Hindlimb muscle (tissue), 1 donor: ENCODE measurements at places on chromosomes 2 and 18. TPM values are rescaled to one million over a fixed set of nuclear protein-coding genes. Genes with fewer than 3 reads are reported as not detected.

DNA sequence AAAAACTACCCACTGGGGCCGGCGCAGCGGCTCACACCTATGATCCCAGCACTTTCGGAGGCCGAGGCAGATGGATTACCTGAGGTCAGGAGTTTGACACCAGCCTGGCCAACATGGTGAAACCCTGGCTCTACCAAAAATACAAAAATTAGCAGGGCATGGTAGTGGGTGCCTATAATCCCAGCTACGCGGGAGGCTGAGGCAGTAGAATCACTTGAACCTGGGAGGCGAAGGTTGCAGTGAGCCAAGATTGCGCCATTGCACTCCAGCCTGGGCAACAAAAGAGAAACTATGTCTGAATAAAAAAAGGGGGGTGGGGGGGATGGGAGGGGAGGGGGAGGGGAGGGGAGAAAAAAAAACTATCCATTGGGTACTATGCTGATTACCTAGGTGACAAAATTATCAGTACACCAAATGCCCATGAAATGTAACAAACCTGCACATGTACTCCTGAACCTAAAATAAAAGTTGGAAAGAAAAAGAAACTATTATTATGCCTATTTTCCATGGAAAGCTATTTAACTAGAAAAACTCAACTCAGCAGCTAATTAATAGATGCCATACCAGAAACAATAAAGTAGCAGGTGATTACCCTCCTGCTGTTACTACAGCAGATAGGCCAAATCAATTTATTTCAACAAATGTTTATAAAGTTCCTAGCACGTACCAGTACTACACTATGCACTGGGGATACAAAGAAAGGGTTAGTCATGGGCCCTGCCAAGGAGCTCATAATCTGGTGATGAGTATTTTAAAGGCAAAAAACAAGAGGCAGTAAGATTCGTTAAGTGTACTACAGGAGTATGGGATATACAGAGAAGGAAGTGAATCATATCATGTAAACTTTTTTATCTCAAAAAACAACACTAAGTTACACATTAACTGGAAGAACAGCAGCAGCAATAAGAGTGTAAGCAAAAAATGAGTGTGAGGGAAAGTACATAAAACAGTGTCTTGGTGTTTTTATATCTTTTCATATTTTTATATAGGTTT, 112.8 kb upstream of the SLC39A10 start:
- no peak for DNase-seq

GRCh38 chr2:80462654-80463053, 158.1 kb upstream of the LRRTM1 start:
- DNase-seq = no peak

The CYP20A1 gene
- 14.7 TPM for polyA plus RNA-seq

The NLRC4 gene
- polyA plus RNA-seq = 1.1 TPM

GRCh38 chr2:146997945-146998344, 846.9 kb upstream of the ACVR2A start:
- no peak for DNase-seq

DNA sequence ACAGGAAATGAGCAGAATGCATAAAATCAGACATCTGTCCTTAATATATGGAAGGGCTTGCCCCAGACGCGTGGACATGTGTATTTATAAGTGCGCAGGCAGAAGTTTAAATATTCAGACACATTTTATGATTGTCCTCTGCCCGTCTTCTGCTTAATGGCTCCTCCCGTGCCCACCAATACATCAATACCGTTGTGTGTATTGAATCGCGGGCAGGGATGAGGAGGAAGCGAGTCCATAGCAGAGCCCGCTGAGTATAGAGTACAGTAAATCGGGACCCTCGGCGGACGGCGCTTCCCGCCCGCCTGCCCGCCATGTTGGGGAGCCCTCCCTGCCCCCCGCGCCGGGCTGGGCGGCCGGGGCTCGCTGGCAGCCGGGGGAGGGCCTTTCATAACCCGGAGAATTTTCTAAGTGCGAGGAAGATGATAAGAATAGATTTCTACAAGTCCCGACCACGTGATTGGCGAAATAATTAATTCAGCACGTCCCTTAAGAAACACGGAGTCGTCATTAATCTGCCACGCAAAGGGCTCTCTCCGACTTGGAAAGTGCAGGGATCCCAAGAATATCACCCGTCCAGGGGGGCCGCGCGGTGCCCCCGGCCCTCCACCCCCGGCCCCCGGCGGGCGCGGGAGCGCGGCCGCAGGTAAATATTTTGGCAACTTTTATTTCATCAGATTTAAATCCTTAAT, at the start of gene HOXD3:
Gene HOXD3 (plus strand): TSS at position 501 of the 692 bp plus-strand sequence. CDS start 11,808 bp downstream, outside the sequence.
- DNase-seq = no peak

The EGR4 gene
- not detected for polyA plus RNA-seq

GRCh38 chr2:242085941-242086621, 216.6 kb downstream of the RTP5 start:
- DNase-seq = peak; percentile 14

- no peak for DNase-seq
Observed at GRCh38 chr2:86022661-86023365, 82.9 kb downstream of the POLR1A start.

DNA sequence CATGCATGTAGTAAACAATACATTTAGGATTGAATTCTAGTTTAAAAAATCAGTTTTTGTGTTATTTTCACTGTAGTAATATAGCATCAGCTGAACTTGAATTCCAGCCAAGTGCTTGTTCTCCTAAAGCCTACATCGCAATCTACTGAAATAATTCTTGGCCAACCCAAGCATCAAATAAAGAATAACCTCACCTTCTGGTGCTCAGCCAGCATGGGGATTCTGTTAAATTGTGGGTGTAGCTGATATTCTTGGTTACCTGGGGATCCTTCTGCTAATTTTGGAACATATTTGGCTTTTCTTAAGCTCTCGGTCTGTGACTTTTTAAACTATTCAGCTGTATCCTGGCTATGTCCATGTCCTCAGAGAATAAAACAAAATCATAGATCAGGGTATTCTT, 248.8 kb downstream of the NRXN1 start:
- DNase-seq = peak; percentile 70

GRCh38 chr18:32286749-32287148, 96.9 kb downstream of the MEP1B start:
- no peak for DNase-seq

GRCh38 chr18:11147962-11148679, 1.2 kb downstream of the PIEZO2 start:
- no peak for DNase-seq

The KIAA2012 gene
- 0.19 TPM for polyA plus RNA-seq

GRCh38 chr2:5691985-5692529, at the start of gene SOX11:
Gene SOX11, plus strand, starts transcription at chr2:5692384. Its CDS starts 338 bp downstream, at chr2:5692722.
- peak; percentile 96 for DNase-seq

DNA sequence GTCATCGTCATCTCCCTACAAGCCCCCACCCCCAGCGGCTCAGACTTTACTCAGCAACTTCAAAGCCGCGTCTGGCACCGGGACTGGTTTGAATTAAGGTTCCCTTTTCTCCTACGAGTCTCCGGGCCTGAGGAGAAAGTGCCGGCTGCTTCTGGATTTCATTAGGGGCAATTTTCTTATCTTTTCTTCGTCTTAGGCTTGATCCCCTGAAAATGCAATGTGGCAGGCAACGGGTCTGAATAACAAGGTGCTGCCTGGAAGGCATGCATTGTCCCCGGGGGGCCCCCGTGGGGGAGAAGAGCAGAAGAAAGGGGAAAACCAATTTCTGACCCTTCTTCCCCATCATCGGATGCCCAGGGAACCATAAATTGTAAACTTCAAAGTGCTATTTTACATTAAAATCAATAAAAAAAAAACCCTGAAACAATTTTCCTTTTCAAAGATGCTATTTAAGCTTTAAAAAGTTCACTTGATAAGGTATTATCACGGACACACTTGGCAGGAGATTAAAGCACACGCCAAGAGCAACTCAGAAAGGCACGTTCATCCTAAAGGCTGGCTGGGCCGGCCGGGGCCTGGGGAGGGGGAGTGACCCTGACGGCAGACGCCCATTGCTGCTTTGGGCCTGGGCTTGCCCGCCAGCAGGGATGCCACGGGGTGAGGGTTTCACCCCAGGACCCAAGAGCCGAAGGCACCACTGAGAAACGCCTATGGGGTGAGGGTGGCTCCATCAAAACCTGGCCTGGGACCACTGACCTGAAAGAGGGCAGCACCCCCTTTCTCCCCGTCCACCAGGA, 230.4 kb downstream of the TWIST2 start:
- no peak for DNase-seq

The HYCC2 gene
- polyA plus RNA-seq = 6.9 TPM

The DSG2 gene
- polyA plus RNA-seq = 3.8 TPM

GRCh38 chr2:160199683-160200389, at the start of gene ITGB6:
Gene ITGB6, minus strand, starts transcription at chr2:160200272. Its CDS starts 209 bp downstream, at chr2:160200063.
- DNase-seq = no peak

- DNase-seq = no peak
Observed at GRCh38 chr2:96594282-96594681, 43.8 kb downstream of the KANSL3 start.

The CCDC148 gene
- 0.26 TPM for polyA plus RNA-seq

GRCh38 chr2:187054501-187055319, 205.7 kb upstream of the ZSWIM2 start:
- DNase-seq = no peak

GRCh38 chr2:98519851-98520250, 75.2 kb downstream of the INPP4A start:
- DNase-seq = no peak

The HOXD9 gene
- polyA plus RNA-seq = 10.5 TPM

- peak; percentile 90 for DNase-seq
Observed at GRCh38 chr18:47930199-47930930, at the start of gene SMAD2. Gene SMAD2, minus strand, starts transcription at chr18:47930659. Its CDS starts 33,903 bp downstream, at chr18:47896756.
